Left kidney (tissue), 8 donors: ENCODE measurements at places on chromosomes 2 and 18. TPM values are rescaled to one million over a fixed set of nuclear protein-coding genes. Genes with fewer than 3 reads are reported as not detected.
A peak's percentile ranks its signal among the peaks of the same experiment; 100 is the strongest.

DNA sequence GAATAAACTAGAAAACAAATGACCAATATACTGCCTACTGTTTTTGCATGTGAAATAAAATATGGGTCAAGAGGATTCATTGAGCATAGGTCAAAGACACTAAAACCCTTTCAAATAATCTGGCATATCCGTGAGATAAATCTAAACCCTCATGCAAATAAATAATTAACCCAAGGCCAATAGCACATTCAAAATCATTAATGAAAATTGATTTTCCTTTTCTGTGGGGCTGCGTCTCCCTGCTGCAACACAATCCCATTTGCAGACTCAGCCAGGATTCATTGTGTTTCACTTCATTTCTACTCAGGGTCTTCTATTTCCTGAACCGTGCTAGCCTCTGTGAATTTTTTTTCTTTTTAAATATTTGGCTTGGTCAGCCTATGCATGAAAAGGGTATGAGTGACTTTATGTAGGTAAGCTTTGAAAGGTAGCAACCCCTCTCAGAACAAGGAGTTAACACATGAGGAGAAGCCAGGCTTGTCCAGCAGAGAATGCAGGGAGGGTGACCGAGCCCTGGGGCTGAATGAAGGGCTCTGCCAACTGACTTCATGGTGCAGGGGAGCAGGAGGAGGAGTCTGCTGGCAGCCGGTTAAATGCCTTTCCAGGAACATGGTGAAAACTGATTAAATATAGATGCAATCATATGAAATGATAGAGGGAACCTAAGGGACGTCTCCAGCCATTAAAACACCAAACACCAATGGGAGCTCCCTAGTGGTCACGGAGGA is 10.3 kb upstream of the CTAGE1 start:
- DNase-seq: no peak

Gene C2orf92
- polyA plus RNA-seq: 25.4 TPM

DNA sequence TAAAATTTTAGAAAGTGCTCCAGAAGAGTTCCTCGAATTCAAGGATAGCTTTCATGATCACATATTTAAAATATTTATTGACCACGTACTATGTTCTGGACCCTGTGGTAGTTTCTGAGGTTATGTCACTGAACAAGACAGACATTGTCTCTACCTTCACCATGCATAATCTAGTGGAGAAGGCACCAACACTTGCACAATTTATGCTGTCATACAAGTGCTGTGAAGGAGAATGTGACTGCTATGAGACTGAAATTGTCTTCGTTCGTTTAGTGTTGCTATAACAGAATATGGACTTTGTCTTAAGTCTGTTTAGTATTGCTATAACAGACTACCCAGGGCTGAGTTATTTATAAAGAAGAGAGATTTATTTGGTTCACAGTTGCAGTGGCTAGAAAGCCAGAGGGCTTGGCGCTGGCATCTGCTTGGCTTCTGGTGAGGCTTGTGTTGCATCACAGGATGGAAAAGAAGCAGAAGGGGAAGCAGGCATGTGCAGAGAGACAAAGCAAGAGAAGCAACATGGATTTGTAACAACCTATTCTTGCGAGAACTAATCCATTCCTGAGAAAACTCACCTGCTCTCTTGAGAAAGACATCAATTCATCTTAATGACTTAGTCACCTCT is 50.0 kb upstream of the RFX8 start:
- no peak for DNase-seq

DNA sequence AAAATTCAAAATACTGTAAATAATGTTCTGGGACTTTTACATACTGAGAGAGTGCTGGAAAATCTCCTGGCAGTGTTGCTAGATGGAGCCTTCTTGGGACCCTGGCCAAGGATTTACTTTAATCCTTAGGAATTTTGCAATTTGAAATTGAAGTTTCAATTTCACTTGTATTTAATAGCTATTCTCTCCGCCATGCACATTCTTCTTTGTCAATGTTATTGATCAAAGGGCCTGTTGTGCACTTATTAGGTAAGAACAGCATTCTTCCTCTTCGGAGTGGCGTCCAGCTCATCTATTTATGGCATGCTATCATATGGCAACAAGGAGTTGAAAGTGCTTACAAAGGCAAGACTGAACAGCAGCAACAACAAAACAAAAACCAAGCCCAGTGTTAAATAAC is 40.1 kb upstream of the SOS1 start:
- no peak for DNase-seq

Gene SP140L
- 12.9 TPM for polyA plus RNA-seq

- peak; percentile 37 for DNase-seq
These were observed 1.1 kb downstream of the ENOSF1 start for GRCh38 chr18:711310-711656.

DNA sequence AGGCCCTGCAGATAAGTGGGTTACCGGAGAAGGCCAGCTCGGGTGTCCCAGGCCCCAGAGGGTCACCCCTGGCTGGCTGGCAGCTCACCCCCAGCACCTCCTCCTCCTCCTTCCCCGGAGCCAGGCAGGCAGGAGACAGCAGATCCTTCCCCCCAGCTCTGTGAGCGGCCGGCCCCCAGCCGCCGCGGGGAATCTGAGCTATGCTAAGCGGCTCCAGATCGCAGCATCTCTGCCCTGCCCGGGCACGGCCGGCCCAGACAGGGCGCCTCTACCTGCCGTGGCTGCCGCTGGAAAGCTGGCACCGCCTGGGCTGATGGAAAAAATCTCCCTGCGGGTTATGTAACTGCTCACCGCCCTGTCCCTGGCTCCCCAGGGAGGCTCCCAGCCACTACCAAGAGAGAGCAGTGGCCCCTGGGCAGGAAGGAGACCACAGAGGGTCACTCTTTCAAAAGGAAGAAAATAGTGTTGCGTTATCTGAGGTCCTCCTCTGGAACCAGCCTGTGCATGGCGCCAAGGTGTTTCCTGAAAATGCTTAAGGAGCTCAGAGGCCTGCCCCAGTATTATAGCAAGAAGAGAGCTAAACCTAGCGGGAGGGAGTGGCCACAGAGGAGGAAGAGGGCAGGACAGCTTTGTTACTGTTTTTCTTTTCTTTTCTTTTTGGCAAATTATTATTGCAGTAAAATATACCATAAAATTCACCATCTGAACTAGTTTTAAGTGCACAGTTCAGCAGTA is 179.0 kb downstream of the SMAD7 start:
- no peak for DNase-seq

- DNase-seq: no peak
These were observed 122.1 kb downstream of the ACOXL start for GRCh38 chr2:110854355-110855081.

- no peak for DNase-seq
These were observed 40.4 kb downstream of the NAT8 start for GRCh38 chr2:73601780-73602179.

- no peak for DNase-seq
These were observed 223.5 kb downstream of the EIPR1 start for GRCh38 chr2:3154146-3154545.

GRCh38 chr2:239252801-239253200 is 148.0 kb downstream of the HDAC4 start:
- no peak for DNase-seq

DNA sequence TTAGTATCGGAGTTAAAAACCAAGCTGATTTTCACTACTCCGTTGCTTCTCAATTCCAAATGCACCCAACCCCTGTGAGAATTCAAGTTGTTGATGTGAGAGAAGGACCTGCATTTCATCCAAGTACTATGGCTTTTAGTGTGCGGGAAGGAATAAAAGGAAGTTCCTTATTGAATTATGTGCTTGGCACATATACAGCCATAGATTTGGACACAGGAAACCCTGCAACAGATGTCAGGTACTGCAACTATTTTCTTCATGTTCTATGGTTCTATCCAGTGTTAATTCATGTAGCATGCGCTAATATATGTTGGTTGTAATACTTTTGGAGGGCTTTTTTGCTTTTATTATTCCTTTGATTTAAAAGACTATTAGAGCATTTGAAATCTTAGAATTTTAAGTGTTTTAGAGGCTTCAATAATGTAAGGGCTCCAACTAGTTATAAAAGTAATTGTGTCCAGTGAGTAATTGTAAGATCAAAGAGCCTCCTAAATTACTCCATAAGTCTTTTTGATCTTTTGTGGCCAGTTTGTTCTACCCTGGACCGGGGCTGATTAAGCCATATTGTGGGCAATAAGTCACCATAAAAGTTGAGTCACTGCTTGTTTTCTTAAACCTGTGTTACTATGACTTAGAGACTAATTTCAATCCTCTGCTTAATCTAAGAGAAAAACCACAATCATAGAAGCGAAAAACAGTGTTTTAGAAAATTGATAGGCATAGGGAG is 22.9 kb downstream of the DSG4 start:
- DNase-seq: no peak
